ENCODE measurements at places on chromosomes 11 and 22.
A peak's percentile ranks its signal among the peaks of the same experiment; 100 is the strongest.

GRCh38 chr22:45441138-45441537 lies 27.6 kb downstream of the RIBC2 start:
- peak; percentile 24 for DNase-seq

DNA sequence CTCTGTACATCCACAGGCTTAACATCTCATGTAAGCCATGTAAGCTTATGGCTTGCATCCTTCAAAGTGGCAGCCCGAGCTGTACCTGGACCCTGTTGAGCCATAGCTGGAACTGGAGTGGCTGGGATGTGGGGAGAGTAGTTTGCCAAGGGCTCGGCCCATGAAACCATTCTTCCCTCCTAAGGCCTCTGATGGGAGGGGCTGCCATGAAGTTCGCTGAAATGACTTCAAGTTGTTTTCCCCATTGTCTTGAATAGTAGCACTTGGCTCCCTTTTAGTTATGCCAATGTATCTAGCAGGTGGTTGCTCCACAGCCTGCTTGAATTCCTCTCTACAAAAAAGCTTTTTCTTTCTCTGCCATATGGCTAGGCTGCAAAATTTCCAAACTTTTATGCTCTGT lies 5.2 kb upstream of the CHORDC1 start:
- DNase-seq: no peak

- DNase-seq: no peak
Observed at GRCh38 chr22:19644314-19645223, 69.7 kb upstream of the SEPTIN5 start.

GRCh38 chr22:48950151-48950915 lies 877.3 kb downstream of the BRD1 start:
- DNase-seq: no peak

GRCh38 chr11:84853841-84854497 lies 773.2 kb downstream of the DLG2 start:
- DNase-seq: no peak

GRCh38 chr22:39992088-39992826 lies 2.5 kb upstream of the FAM83F start:
- no peak for DNase-seq

DNA sequence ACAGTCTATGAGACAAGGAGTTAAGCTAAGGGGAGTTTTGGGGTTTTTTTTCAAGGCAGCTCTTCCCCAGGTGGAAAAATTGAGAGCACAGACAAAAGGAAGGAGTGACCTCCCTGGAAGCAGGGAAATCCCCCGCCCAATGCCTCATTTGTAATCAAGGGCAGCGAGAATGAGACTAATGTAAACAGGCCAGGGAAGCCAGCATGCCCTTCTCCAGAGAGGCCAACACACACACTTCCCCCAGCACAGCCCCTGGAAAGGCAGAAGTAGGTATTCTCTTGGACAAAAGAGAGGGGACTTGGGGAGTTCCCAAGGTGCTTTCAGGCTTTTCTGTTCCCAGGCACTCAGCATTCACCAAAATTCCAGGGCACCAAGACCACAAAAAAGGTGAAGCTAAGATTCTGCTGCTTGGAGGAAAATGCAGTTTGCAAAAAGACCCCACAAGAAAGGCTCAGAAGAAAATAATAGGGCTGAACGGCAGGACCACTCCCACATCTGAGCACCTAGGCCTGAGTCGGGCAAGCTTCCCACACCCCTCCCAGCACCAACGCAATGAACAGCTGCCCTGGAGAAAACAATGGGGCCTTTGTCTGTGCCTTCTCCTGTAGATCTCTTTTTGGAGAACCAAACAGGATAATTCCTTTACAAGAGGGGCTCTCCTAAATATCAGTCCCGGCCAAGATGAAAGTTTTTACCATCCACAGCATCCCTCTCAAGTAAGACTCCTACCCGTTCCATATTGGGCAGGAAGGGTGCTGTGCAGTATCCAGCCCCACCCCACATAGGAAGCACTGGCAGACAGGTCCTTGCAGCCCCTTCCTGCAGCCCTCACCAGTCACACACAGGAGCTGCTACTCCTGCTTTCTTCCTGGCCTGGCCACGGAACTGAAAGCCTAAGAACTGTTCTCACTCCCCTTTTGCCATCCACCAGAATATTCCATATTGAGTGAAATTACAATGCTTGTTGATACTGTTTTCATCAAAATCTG lies 70.7 kb upstream of the AKIP1 start:
- no peak for DNase-seq

- DNase-seq: no peak
Observed at GRCh38 chr11:6855971-6856541, 6.8 kb upstream of the OR10A2 start.

DNA sequence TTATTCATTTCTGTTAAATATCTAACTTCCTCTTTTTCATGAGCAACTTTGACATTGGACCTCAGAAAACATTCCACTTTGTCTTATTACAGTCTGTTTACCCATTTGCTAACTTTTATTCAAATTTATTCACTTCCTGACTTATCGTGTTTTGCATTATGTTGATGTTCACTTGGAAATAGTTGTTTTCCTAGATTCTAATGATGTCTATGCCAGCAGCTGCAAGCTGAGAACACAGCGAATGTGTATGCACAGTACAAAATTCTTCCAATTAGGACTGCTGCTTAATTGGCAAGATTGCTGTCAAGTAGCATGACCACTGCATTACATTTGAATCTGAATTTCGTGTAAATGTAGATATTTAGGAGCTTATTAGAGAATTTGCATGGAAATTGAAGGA lies 61.5 kb upstream of the GRIA4 start:
- DNase-seq: no peak

All from NCI-H748 treated with DMSO at 0.1 percent for 48 hours (cell line).